Psoas muscle (tissue), 8 donors: ENCODE measurements at places on chromosomes 3 and 15. TPM values are rescaled to one million over a fixed set of nuclear protein-coding genes. Genes with fewer than 3 reads are reported as not detected.

ALDH1A2 gene
- 2.5 TPM for total RNA-seq

DNA sequence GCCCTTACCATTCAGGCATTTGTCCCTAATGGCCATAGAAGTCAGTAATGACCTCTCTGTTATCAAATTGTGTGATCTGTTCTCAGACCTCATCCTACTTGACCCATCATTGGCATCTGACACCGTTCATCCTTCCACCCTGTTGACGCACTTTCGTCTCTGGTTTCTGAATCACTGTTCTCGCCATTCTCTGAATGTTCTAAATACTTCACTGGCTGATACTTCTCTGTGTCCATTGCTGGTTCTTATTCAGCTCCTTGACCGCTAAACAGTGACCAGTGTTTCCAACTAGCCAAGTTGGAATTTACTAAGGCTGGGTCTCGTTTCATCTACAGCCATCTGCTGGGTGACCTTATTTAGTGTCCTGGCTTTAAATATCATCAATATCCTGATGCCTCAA, 2.2 kb downstream of the ACAD9 start:
- no peak for DNase-seq

DNA sequence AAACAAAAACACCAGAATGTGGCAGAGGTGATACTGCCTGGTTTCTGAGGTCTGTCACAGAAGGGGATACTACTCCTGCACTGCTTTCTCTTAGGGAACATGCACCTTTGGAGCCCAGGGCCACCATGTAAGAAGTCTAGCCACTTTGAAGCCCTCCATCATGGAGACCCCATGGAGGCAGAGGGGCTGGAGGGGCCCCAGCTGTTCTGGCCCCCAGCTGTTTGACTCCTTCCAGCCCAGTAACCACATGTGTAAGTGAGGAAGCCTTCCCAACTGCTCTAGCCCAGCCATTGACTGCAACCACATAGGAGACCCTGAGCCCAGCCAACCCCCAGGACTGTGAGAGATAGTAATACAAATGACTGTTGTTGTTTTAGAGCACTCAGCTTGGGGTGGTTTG, 9.0 kb upstream of the IGDCC4 start:
- no peak for DNase-seq

DNA sequence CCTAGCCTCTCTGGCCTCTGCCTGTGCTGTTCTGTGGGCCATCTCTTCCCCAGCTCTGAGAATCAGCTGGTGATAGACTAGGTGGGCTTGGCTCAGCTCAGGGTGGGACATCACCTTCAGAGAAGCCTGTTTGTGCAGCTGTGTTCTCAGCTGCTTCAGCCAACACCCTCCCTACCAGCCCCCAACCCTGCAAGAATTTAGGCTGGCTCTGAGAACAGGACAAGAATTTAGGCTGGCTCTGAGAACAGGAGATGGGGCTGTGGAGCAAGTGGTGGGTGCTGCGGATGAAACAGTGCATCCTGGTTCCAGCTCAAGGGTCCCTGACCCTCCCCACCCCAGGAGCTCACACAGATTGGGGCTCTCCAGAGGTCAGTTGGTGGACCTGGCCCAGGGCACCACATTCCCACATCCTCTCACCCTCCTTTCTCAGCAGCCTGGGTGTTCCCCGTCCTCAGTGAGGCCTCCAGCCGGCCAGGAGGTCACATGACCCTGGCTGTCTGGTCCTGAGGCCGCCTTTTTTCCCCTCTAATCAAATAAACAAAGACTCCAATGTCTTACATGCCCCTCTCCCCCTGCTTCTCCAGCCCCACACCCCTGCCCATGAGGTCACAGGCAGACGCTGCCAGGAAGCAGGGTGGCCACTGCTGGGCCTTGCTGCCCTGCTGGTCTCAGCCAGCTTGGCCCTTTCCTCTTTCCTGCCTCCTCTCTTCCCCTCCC, 14.9 kb downstream of the PLEKHO2 start:
- DNase-seq, result no peak

CD200 gene
- total RNA-seq, result 0.59 TPM

- no peak for DNase-seq
Measured at GRCh38 chr3:158568784-158569183, 2.2 kb upstream of the MLF1 start.

TTLL3 gene
- 6.6 TPM for total RNA-seq

- DNase-seq, result no peak
Measured at GRCh38 chr3:126111566-126112475, 27.9 kb upstream of the SLC41A3 start.

IL20RB gene
- 0.56 TPM for total RNA-seq

- DNase-seq, result no peak
Measured at GRCh38 chr15:57149196-57149595, 227.1 kb upstream of the CGNL1 start.

CCRL2 gene
- total RNA-seq, result 1.0 TPM

DNA sequence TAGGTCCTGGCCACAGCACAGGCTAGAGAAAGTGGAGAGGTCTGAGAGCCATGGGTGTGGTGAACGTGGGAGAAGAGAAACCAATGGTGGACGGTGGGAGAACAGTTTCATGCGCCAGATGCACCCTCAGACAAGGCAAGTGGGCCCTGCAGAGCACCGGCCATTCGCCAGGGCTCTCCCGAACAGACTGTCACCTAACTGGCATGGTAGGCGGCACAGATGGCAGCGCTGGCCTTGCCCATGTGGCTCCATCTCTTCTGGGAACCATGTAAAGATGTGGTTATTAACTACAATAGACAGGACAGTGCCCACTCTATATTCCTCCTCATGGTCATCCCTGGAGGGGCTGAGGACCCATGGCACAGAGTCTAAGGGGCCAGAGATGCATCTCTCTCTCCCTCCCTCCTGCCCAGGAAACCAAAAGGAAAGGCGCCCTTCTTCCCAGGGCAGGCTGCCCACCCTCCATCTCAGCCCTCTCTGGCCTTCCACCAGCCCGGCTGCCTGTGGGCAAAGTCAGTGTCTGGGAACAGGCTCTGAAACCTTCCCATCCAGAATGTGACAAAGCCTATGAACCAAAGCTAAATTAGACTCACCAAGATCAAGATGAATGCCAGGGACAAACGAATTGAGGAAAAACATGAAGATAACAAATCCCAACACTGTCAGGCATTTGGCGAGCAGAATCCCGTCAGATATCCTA, 147.8 kb downstream of the OCA2 start:
- DNase-seq, result no peak

GRCh38 chr3:28743831-28744230, 395.2 kb upstream of the AZI2 start:
- DNase-seq, result no peak

- DNase-seq, result no peak
Measured at GRCh38 chr3:15977090-15977489, 179.3 kb upstream of the ANKRD28 start.

GPR62 gene
- total RNA-seq, result 0.65 TPM

GRCh38 chr3:61903931-61904657, 342.7 kb downstream of the PTPRG start:
- DNase-seq, result peak; percentile 62

GRCh38 chr3:157369727-157370421, 66.8 kb upstream of the PTX3 start:
- DNase-seq, result no peak

GRCh38 chr3:194009892-194010533, 125.9 kb upstream of the HES1 start:
- DNase-seq, result no peak

TMIE gene
- total RNA-seq, result 0.38 TPM

DNA sequence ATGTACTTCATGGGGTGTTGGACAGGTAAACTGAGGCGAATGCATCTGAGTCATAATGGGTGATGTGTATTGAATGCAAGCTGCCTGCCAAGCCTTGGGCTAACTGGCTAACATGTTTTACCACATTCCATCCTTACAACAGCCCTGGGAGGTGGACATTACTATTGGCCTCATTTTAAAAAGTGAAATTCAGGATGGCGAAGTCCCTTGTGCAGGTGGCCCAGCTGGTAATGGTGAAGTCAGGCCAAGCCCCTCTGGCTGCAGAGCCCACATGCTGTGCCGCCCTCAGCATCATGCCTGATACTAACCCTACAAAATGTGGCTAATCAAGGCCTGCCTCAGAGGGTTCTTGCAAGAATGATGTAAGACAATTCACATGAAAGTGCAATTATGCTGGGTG, 60.0 kb upstream of the CHD2 start:
- DNase-seq, result no peak
